Activated B cell treated with CpG ODN at 0.5 μM for 24 hours (primary cell): ENCODE measurements at places on chromosomes 4 and X.

- DNase-seq: no peak
Observed at GRCh38 chrX:724256-724655, 93.7 kb downstream of the SHOX start.

DNA sequence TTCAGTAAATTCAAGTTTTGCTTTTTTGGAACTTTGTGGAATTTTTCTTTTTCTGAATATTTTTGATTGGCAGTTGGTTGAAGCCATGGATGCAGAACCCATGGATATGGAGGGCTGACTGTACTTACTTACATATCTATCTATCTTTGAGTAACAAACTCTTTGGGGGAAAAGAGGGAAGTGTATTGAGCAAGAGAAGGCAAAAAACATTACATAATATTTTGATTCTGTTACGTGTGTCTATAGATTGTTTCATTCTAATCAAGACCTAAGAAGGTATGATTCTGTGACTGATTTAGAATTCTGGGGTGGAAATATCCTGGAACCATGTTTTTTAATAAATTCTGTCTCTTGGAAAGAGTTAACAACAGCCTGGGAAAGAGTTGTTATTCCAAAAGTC is 31.5 kb downstream of the GRSF1 start:
- no peak for DNase-seq

GRCh38 chrX:40579900-40580536 is 752 bp upstream of the ATP6AP2 start:
- DNase-seq: no peak

GRCh38 chrX:101009090-101009489 is 39.6 kb downstream of the ARL13A start:
- DNase-seq: no peak
